ENCODE measurements at places on chromosomes 3 and 15.

DNA sequence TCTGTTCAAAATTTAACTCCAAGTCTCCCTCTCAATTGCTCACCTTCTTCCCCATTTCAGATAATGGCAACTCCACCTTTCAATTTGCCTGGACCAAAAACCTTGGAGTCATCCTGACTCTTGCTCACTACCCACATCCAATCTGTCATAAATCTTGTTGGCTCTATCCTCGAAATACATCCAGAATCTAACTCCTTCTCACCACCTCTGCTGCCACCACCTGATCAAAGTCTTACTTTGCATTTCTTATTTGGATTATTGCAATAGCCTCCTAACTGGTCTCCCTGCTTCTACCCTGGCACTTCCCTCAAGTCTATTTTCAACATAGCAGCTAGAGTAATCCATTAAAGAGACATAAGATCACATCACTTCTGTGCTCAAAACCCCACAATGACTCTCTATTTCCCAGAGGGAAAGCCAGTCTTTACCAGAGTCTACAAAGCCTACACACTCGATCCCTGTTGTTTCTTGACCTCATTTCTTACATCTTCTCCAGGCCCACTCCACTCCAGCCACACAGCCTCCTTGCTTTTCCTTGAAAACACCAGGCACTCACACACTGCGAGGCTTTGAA, 86.6 kb downstream of the GPR156 start:
- DNase-seq: no peak

- no peak for DNase-seq
Measured at GRCh38 chr3:45906681-45907407, 20.5 kb downstream of the CCR9 start.

- DNase-seq: no peak
Measured at GRCh38 chr3:107307205-107307604, 70.0 kb upstream of the CCDC54 start.

DNA sequence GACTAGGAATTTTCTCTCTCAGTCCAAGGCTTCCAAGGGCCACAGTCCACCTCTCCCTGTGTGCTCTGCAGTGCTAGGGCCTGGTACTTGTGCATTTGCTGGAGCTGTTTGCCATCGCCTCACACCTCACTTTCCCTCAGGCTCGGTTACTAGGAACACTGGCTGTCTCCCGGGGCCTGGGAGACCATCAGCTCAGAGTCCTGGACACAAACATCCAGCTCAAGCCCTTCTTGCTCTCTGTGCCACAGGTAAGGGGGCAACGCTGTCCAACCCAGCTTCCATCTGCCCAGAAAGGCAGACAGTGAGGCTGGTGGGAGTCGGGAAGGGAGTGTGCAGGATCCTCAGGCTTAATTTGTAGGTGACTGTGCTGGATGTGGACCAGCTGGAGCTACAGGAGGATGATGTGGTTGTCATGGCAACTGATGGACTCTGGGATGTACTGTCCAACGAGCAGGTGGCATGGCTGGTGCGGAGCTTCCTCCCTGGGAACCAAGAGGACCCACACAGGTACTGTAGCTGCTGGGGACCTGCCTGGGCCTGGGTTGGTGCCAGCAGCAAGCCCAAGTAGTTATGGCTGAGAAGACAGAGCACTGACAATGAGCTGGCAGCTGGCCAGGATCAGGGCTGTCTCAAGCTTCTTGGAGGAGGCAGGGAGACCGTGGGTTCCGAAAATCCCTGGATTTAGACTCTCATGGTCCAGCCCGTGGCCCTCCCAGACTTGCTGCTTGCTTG, 3.4 kb downstream of the PPM1M start:
- DNase-seq: no peak

GRCh38 chr15:76787273-76787672, 117.9 kb downstream of the SCAPER start:
- DNase-seq: no peak

Data from stimulated activated CD8-positive, alpha-beta memory T cell treated with anti-CD3 and anti-CD28 coated beads, Interleukin-15, amount 100 ng/mL, for 24 hours (primary cell).